ENCODE measurements at places on chromosomes 11 and 22.
A peak's percentile ranks its signal among the peaks of the same experiment; 100 is the strongest.

DNA sequence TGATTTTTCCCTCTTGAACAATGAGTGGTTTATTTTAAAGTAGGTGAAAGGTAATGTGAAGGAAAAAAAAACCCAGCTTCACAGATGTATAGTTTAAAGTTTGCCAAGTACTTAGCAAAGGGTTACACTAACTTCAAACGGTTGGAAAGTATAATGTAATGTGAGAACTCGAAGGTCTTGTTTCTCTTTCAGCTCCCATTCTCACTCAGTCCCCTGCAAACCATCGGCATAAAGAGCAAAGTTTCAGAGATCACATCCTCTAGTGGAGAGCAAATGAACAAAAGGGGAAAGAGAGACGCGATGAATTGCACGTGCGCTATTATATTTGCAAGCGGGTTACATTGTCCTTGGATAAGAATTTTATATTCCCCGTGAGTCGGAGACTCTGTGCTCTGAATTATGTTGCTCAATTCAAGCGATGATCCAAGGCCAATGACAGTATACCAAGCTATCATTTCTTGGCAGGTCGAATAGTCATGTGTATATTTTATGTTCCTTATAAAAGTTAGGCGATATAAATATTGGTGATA is 37.6 kb upstream of the BIRC3 start:
- DNase-seq, result no peak

DNA sequence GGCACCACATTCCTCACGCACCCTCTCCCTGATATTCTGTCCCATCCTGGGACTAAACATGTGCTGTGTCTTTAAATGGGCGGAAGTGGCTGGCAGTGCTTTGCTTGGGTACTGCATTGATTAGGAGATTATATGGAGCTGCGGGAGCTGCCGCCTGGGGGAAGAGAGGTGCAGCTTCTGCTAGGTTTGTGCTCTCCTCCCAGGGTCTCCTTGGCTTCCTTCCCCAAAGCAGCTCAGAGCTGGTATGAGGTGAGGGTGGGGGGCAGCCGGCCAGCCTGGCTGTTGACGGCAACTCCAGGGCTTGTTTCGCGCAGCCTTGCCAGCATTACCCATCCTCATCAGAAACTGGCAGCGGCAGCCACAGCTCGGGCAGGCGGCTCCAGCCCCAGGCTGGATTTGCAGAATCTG is 95.4 kb downstream of the GRAMD1B start:
- DNase-seq, result peak; percentile 67

DNA sequence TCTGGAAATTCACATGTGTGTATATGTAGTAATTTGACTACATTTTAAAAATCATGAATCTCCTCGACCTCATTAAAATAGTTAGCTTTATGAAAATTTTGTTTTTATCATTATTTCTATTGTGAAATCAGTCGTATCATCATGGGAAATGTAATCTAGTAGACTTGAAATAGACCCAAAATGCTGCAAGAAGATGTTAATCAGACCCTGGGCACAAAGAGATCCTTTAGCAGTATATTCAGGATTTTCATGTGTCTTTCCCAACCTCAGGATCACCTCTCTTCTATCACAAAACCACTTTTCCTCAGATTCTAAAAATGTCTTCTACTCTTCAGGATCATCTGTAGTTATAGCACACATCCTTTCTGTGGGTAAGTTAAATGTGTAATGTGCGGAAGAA is 74.9 kb upstream of the ADSL start:
- no peak for DNase-seq

DNA sequence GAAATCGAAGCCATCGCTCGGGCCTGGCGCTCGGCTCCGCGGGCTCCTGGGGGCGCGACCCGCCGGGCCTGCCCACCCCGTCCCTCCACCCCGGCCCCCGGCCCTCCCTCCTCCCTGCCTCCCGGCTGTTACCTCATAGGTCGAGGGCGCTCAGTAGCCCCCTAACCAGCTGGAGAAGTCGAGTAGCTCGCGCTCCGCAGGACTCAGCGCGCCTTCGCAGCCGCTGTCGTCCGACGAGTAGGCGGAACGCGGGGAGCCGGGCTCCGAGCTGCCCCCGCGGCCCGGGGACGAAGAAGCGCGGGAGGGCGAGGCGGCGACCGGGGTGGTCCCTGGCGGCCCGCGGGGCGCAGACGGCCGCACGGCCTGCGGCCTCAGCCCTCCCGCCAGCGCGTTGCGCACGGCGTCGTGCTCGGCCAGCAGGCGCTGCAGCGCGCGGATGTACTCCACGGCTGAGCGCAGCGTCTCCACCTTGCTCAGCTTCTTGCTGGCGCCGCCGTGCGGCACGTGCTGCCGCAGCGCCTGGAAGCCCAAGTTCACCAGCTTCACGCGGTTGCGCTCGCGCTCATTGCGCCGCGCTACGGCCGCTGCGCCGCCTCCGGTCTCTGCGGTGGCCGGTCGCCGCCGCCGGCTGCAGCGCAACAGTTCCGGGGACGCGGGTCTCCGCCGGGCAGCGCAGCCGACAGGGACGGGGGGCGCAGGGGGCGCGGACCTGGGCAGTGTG is 627 bp downstream of the ASCL2 start:
- DNase-seq, result no peak

GRCh38 chr11:66002648-66003225 is 434 bp downstream of the BANF1 start:
- DNase-seq, result no peak

DNA sequence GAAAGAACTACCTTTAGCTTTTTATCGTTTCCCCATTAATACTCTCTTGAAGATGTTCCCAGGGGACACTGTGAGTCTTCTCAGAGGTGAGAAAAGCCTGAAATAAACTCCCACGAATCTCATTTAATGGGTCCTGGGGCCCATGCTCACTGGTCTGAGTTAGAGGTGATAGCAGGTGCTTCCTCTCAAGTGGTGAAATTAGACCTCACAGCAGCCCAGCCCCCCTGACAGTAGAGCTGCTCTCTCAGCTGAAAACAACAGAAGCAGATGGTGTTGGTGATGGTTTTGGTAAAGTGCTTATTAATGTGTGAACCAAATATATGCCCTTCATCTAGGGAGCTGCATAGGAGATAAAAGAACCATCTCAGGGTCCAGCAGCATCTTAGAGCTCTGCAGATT is 76.8 kb upstream of the VPREB1 start:
- no peak for DNase-seq

DNA sequence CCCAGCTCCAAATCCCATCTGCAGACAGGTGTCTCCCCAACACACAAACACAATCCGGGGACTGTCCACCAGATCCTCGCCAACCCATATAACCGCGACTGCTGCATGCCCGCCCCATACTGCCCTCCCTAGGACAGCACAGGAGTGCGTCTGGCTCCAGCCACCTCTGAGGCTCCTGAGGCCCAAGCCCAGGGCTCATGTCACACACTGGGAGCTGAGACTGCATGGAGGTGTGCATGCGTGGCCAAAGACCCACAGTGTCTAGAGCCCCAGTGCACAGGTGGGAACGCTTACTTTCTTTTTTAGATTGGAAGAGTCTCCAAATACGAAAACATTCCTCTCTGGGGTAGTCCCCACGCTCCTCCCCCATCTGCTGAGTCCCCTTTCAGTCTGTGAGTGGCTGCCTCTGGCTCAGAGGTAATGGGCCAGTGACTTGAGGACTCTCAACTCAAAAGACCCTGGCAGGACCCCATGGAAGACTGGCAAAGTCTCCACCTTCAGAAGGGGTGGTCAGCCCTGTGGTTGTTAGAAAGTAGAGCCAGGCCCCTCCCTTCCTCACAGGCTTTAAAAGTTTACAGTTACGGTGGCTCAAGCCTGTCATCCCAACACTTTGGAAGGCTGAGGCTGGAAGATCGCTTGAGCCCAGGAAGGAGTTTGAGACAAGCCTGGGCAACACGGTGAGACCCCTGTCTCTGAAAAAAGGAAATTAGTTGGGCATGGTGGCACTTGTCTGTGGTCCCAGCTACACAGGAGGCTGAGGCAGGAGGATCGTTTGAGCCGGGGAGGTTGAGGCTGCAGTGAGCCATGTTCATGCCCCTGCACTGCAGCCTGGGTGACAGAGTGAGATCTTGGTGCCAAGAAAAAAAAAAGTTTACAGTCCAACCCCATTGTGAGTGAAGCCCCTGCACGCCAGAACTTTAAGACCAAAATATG is 2.3 kb downstream of the CBX7 start:
- no peak for DNase-seq

DNA sequence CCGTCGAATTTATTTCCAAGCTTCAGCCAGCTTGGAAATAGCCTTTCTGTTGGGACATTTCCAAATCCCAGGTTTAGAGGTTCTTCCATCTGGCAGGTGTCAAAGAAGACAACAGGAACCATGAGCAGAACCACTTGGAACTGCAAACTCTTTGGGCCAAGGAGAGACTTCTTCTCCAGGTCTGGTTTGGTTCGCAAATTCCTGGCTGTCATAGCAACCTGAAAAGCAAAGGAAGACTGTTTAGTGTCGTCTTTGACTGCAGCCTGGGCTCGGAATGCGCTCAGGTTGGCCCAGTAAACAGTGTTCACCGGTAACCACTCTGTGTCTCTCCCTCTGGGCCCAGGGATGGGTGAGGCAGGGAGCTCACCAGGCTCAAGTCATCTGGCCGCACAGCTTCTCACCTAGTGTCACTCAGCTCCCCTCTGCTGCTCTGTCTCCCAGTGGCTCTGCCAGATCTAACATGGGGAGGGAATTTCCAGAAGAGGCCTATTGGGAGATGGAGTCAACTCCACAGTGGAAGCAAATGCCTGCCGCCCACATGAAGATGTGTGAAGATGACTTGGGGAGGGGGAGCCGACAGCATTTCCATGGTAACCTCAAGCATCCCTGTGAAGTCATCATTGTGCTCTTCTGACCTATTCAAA is 11.9 kb upstream of the CLMP start:
- DNase-seq, result no peak

DNA sequence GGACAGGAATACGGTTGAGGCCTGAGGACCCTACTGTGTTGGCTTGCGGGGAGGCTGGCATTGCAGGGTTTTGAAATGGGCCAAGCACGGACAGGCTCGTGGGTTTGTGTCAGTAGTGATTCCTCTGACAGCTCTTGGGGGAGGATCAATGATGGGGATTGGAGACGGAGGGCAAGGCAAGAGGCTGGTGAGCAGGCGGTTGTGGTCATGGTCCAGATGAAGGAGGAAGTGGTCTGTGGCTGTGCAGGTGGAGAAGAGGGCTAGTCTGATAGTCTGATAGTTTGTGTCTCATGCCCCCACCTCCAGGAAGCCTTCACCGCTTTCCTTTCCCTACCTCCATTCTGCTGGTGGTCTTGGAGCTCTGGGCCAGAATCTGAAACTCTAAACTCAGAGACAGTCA is 3.0 kb downstream of the MAFF start:
- DNase-seq, result no peak

DNA sequence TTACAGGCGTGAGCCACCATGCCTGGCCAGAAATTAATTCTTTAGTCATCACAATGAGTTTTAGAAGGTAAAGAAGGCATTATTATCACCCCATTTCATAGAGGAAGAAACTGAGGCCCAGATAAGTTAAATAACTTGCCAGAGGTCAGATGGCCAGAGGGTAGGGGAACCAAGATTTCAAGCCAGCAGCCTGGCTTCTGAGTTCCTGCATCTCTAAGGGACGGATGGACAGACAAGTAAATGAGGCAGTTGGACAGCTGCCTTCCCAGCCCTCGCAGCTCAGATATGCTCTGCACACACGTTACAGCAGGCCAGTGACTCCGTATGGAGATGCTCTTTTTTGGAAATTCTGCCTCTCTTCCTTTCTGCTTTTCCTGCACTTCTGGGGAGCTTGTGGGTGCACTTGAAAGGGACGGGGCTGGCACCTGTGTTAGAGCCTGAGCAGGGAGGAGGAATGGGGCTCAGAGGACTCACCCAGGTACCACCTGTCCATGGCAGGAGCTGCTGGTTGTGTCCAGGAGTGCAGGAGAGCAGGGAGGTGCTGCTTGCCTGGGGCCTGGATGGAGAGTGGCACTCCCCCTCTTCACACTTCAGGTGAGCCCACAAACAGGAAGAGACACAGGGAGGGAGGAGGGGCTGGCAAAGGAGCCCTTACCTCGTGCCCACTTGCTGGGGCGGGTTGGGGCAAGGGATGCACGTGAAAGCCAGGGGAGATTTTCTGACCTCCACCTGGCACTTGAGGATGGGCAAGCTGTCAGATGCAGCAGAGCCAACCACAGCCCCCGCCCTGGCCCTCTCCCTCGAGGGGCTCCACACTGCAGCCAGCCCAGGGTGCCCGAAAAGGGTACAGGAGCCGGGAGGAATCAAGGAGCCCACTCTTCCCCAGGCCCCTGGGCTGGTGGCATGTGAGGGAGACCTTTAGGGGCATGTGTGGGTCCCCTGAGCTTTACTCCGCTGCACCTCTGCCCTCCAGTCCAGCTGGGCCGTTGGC is 3.3 kb upstream of the FXYD2 start:
- no peak for DNase-seq

DNA sequence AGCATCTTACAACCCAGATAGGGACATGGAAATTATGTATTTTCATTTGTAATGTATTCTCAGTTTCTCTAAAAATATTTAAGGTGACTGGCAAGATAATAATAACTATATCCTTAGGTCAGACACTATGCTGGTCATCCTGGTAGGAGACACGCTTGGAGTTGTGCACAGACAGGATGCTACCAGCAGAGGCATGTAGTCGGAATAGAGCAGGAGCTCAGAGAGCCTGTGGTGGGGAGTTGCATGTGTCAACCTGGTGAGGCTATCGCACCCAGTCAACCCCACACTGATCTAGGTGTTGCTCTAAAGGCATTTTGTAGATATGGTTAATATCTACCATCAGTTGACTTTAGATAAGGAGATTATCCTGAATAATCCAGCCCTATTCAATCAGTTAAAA is 318.5 kb downstream of the MIAT start:
- DNase-seq, result no peak

DNA sequence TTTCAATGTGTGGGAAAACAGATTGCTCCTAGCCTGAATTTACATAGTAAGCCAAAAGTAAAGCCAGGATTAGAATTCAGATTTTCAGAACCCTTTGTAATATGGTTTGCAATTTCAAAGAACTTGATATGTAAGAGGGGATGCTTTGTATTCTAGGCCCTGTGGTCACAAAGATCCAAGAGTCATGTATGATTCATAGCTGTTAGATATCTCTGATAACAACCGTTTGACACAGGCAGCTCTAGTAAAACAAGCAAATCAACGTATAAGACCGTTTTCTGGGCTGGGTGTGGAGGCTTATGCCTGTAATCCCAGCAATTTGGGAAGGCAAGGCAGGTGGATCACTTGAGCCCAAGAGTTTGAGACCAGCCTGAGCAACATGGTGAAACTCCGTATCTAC is 79.6 kb downstream of the EMSY start:
- DNase-seq, result no peak

GRCh38 chr11:12706545-12707499 is 32.6 kb downstream of the TEAD1 start:
- DNase-seq, result no peak

DNA sequence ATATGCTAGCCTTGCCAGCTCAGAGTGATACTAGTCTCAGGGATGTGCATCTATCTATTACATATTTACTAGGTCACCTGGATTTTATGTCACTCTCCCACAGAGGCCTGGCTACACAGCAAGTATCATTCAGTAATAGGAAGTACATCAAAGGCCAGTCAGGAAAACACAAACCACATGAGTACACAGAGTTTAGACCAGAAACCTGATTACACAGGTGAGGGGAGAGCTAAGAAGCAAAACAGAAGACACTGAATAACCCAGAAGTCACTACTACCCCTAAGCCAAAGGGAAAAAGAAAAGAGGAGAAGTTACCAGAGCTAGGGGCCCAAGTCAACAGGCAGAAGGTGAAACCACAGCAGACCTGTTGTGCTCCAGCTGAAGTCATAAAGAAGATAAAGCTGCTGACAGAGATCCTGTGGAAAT is 13.3 kb downstream of the LPXN start:
- no peak for DNase-seq

GRCh38 chr22:35921777-35922176 is 106.8 kb downstream of the RBFOX2 start:
- DNase-seq, result peak; percentile 3

GRCh38 chr22:45225732-45226502 is 14.8 kb downstream of the KIAA0930 start:
- peak; percentile 68 for DNase-seq

Measured in C1 segment of cervical spinal cord (tissue), 14 donors.